Activated CD4-positive, alpha-beta memory T cell treated with anti-CD3 and anti-CD28 coated beads for 36 hours (primary cell): ENCODE measurements at places on chromosomes 2 and 18. TPM values are rescaled to one million over a fixed set of nuclear protein-coding genes. Genes with fewer than 3 reads are reported as not detected.

Gene REG1B
- total RNA-seq: not detected

- no peaks in the 10 kb centered on the region for H3K27me3 ChIP-seq
- no peak overlapping the region for H3K4me3 ChIP-seq
- H3K4me1 ChIP-seq: peaks cover 8% of the 10 kb centered on the region
- peaks cover 9% of the 10 kb centered on the region for H3K36me3 ChIP-seq
These were observed 28.4 kb downstream of the BOLA3 start for GRCh38 chr2:74119339-74119738.

- peaks cover 11% of the 10 kb centered on the region for H3K4me1 ChIP-seq
- no peaks in the 10 kb centered on the region for H3K27me3 ChIP-seq
These were observed 198.2 kb downstream of the ZFP36L2 start for GRCh38 chr2:43028188-43028587.

GRCh38 chr18:48003426-48004349 lies 73.2 kb upstream of the SMAD2 start:
- peaks cover 4% of the 10 kb centered on the region for H3K27me3 ChIP-seq
- no peak overlapping the region for H3K27ac ChIP-seq
- no peak overlapping the region for H3K4me3 ChIP-seq
- no peak for DNase-seq
- no peaks in the 10 kb centered on the region for H3K4me1 ChIP-seq
